LNCaP clone FGC (cell line): ENCODE measurements at places on chromosomes 6 and 20.

DNA sequence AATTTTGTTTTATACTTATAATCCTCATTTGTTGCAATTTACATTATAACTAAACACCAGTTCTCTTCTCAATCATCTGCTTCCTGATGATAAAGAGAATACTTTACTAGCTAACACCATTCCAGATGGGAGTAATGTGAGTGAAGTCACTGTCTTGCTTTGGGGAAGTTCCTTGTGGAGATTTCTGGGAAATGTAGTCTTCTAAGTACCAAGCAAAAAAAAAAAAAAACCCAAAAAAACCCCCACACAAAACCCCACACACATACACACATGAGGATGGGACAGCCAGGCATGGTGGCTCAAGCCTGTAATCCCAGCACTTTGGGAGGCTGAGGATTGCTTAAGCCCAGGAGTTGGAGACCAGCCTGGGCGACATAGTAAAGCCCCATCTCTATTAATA is 2.2 kb upstream of the SNPH start:
- no peak for DNase-seq

GRCh38 chr6:6201200-6201599 is 119.3 kb downstream of the F13A1 start:
- DNase-seq, result no peak

- DNase-seq, result no peak
Measured at GRCh38 chr6:48782225-48782624, 671.2 kb upstream of the PTCHD4 start.

DNA sequence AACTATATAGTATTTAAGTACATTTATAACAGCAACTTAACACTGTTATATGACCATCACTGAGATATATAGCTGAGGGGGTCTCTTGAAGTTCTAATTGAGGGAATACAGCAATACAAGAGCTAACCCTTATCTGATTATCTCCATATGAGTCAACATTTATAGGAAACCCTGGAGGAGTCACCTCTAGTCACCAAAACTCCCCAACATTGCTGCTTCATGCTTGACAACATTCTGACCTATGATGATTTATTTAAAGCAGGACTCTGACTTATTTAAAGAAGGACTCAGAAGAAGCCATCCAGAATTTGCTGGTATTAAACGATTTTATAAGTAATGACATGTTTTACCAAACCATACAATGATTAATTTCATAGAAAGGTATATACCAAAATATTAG is 182.6 kb upstream of the NOX3 start:
- no peak for DNase-seq

- DNase-seq, result no peak
Measured at GRCh38 chr6:10837622-10837994, 731 bp downstream of the MAK start.

DNA sequence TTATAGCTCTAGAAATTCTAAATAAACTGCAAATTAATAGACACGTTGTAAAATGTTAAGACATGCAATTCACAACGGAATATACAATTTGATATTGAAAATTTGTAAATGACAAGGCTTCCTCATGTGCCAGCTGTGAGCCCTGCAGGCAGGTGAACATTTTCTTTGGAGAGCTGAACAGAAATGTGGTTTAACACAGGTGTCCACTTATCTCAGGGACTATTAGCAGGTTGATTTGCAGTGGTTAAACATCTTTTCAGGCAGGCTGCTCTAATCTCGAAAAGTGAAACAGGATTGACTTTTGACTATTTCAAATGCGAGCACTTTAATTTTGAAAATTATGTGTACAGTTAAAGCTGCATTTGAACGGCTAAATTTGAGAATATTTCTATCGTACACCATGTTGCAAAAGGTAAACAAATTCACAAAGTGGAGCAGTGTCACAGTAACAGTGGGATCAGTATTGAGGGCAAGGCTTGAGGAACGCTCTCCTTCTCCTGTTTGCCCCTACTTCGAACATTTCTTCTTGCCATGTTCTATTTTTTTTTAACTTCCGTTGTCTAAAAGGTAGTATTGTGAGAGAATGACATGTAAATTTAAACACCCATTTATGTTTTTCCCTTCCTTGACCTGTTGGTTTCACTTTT is 210.8 kb downstream of the CDKAL1 start:
- no peak for DNase-seq

GRCh38 chr6:83068616-83069015 is 1.1 kb downstream of the DOP1A start:
- no peak for DNase-seq

DNA sequence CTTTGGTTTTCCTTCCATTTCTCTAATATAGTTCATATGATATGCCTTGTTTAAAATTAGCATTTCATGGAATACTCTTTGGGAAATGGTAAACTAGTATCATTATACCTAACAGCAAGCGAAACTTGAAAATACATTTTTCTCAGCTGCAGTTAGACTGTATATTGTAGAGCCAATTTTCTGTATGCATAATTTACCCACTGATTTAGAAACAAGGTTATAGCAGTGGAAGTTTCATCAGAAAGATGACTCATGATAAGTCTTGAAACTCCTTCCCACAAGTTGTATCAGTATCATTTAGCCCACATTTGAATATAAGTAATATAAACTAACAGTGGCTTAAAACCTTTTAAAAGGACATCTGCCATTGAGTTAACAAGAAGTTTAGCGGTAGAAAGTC is 164.8 kb upstream of the BMP5 start:
- DNase-seq, result no peak

- no peak for DNase-seq
Measured at GRCh38 chr20:49859807-49860206, 47.2 kb downstream of the SLC9A8 start.

- DNase-seq, result no peak
Measured at GRCh38 chr6:161274898-161275297, 1.0 kb upstream of the AGPAT4 start.

- DNase-seq, result no peak
Measured at GRCh38 chr6:15110726-15111354, 135.0 kb upstream of the JARID2 start.

GRCh38 chr6:18390476-18390875 is 3.3 kb downstream of the RNF144B start:
- DNase-seq, result no peak

GRCh38 chr20:21033817-21034216 is 72.3 kb downstream of the LINC00237 start:
- DNase-seq, result no peak

DNA sequence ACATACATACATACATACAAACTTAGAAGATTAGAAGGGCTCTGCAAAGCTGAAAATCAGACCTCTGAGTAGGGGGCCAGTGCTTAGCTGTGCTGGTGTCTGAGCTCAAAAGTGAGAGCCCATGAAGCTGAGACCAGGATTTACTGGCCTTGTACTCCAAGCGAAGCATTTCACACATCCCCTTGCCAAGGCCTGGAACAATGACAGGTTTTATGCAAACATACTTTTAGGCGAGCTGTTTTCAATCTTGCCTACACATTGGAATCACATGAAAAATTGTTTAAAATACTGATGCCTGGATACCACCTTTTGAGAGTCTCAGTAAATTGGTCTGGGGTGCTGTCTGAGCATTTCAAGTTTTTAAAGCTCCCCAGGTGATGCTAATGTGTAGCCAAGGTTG is 80.9 kb upstream of the SRSF6 start:
- peak; percentile 13 for DNase-seq

DNA sequence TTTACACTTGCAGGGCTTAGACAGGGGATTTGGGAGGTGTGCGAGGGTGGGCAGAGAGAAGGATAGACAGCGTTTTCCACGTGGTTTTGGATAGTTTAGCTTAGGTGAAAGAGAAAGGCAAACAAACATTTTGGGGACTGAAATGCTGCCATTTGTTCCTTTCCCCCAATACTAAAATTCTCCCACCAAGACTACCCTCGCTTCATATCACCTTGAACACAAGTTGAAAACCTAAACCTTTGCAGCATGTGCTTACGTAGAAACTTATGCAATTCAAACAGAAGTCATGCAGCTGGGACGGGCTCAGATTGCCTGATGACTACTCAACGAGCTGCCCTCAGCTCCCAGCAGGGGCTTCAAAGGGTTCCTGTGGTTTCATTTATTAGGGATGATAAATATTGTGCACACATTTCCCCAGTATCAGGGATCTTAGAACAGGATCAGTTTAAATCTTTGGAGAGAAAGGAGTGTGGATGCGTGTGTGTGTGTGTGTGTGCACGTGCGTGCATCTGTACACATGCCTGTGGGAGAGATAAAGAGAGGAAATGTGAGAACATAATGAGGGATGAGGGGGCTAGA is 77.3 kb downstream of the SLC22A23 start:
- DNase-seq, result no peak

DNA sequence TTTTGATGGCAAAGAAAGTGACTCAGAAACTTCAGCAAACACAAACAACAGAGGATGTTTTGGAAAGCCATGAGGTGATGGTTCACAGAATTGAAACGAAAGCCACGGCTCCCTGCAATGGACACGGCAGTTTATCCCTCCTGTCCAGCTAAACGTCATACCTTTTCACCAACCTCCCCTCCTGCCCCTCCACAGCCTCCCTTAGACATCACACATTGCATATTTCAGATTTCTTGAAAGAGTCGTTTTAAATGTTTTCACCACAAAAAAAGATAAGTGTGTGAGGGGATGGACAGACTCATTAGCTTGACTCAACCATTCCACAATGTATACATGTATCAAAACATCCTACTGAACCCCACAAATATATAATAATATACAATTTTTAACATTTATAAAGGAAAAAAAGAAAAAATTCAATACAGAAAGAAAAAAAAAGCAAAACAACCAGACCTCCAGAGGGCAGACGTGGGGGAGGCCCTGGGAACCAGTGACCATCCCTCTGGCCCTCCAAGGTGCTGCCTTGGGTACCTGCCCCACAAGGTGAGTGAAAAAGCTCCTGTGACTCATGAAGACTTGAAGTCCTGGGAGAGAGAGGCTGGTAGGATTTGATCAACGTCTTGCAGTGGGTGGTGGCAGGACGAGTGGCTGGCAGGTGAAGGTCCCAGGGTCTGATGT is 117.2 kb upstream of the THBS2 start:
- no peak for DNase-seq

GRCh38 chr6:167058261-167058660 is 59.1 kb downstream of the CEP43 start:
- DNase-seq, result no peak

GRCh38 chr6:105442369-105442768 is 39.5 kb upstream of the PREP start:
- no peak for DNase-seq

- DNase-seq, result no peak
Measured at GRCh38 chr6:5671601-5672559, 334.8 kb downstream of the NRN1 start.

- DNase-seq, result no peak
Measured at GRCh38 chr6:148448369-148449012, 105.9 kb downstream of the SASH1 start.

DNA sequence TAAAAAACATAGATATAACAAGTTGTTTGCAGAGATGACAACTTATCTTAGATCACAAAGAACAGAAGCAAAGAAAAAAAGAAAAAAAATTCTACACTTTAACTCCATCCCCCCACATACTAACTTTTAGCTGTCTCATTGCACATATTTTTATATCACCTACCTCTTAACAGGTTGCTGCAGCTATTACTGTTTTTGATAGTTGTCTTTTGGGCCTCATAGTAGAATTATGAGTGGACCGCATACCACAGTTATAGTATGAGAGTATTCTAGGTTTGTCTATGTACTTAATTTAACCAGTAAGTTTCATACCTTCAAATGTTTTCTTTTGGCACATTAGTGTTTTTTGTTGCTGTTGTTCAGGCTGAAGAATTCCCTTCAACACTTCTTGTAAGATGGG is 12.3 kb downstream of the RSPH3 start:
- DNase-seq, result no peak

GRCh38 chr6:167020206-167020605 is 21.0 kb downstream of the CEP43 start:
- no peak for DNase-seq

DNA sequence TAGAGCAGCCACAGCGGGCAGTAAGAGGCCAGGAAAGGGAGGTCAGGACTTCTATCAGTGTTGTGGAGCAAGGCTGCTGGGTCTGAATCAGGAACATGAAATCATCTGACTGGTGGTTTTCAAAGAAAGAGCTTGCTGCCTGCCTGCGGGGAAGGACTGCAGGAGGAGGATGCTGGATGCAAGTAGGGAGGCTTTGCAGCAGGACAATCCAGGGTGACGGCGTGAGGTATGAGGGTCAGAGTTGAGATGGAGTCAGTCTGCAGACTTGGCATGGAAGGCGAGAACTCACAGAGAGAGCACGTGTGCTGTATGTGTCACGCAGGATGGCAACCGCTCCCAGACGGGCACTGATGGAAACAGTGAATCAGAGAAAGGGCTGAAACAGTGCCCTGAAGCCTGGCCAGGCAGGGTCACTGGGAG is 59.2 kb upstream of the CD93 start:
- no peak for DNase-seq
